LoVo (cell line): ENCODE measurements at places on chromosomes 4 and X.
A peak's percentile ranks its signal among the peaks of the same experiment; 100 is the strongest.

DNA sequence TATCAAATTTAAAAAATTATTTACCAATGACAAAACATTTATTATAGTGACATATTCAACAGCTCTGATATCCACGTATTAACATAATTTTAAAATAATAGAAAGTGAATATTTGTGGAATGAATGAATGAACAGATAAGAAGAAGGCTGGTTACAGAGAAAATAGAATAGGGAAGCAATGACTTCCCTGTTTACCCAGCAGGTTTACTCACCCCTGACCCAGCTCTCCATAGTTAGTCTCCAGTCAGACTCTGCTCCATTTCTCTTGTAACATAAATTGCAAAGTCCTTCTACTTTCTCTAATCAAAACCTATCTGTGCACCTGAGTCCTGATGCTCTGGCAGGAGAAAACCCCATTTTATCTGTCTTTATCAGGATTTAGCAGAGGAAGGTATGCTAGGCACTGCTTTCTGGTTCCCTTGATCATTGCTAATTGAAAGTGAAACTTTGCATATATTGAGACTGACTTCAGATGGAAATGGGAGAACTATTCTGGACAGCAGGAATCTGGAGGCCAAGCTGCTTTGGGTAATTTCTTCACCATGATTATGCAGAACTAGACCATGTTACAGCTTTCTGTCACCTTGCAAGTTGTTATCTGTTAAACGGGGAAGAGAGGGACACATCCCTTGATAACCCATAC is 363.0 kb downstream of the FAT4 start:
- no peak for DNase-seq

DNA sequence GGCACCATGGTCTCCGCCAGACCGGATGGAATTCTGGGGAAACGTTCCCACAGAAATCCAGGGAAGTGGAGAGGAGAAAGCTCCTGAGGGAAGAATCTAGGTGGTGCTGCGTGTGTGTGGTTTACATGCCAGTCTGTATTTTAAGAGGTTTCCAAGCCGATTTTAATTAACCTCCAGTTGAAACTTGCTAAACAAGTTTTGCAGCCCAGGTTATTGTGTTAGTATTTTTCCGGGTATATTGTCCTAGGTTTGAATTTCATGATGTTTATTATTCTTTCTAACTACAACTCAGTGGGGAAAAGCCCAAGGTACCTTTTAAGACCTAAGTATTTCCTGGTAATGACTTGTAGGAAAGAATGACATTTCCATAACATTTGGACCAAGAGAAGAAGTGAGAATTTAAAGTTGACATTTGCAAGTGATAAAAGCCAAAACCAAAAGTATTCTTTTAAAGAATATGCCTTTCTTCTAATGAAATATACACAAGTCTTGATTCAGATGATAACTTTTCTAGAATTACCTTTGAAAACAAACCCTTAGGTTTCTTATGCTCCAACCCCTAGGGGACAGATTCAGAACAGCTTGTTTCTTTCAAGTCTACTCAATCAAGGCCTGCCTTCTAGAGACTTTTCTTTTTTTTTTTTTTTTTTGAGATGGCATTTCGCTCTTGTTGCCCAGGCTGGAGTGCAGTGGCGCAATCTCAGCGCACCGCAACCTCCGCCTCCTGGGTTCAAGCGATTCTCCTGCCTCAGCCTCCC is 14.6 kb downstream of the SAT1 start:
- DNase-seq: peak; percentile 52

DNA sequence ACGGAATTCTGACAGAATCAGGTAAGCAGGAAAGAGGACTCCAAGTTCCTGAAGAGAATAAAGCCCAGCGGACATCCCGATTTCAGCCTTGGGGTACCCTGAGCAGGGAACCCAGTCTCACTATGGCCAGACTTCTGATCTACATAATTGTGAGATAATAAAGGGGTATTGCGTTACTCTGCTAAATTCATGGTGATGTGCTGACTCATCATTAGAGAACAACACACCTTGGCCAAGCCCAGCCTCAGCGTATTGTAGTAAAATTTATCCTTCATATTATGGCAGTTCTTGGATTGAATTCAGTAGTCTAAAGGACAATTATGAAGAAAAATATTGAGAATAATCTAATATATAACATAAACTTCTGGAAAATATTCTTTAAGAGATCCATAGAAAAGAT is 170.2 kb upstream of the MAD2L1 start:
- DNase-seq: no peak

DNA sequence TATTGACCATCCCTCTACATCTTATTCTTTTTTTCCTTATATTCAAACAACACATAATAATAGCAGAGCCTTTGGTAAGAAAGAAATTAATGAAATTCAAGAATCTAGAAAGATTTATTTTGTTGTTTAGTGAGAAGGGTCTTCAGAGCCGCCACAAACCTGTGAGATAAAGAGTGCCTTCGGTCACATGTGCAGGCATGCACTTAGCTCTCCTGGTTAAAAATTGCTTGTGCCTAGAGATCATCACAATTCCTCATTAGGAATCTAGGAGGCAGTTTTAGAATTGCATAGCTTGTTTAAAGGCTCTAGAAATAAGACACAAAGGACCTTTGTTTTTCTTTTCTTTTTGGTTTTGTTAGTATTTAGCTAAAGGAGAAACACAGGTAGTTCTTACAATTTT is 1948.4 kb upstream of the IGFBP7 start:
- DNase-seq: no peak

DNA sequence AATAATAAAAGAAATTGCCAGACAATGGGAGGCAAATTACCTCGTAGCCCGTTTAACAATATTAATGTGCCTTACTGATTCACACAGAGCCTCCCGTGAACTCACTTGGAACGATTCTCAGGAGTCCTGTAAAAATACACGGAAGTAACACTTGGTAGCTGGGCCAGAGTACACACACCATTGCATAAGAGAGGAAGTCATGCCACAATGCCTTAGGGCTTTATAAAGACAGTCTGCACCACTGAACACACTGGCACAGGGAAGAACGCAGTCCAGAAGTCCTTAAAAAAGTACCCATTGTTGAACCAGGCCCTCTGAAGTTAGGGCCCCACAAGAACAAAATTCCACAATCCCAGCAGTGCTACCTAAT is 15.1 kb downstream of the SLC2A9 start:
- DNase-seq: peak; percentile 77

GRCh38 chrX:110228453-110228852 is 89.4 kb downstream of the AMMECR1 start:
- no peak for DNase-seq

- no peak for DNase-seq
Measured at GRCh38 chr4:22531311-22532019, 15.6 kb upstream of the ADGRA3 start.

GRCh38 chrX:19556202-19556601 is 40.9 kb upstream of the MAP3K15 start:
- no peak for DNase-seq

GRCh38 chrX:54494989-54495813 is 833 bp downstream of the FGD1 start:
- no peak for DNase-seq

- DNase-seq: peak; percentile 61
Measured at GRCh38 chr4:148445071-148445859, 3.1 kb upstream of the NR3C2 start.

GRCh38 chrX:9966775-9967408 is at the start of gene CLDN34:
CLDN34 (plus strand) TSS chrX:9967358; CDS start chrX:9967358, 0 bp downstream.
- no peak for DNase-seq

GRCh38 chrX:137194164-137194563 is 160.4 kb upstream of the GPR101 start:
- DNase-seq: no peak

DNA sequence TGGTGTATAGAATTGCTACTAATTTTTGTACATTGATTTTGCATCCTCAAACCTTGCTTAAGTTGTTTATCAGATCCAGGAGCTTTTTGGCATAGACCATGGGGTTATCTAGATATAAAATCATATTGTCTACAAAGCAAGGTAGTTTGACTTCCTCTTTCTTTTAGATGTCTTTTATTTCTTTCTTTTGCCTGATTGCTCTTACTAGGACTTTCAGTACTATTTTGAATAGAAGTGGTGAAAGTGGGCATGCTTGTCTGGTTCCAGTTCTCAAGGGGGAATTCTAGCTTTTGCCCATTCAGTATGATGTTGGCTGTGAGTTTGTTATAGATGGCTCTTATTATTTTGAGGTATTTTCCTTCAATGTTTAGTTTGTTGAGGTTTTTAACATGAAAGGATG is 187.9 kb upstream of the LCORL start:
- no peak for DNase-seq

DNA sequence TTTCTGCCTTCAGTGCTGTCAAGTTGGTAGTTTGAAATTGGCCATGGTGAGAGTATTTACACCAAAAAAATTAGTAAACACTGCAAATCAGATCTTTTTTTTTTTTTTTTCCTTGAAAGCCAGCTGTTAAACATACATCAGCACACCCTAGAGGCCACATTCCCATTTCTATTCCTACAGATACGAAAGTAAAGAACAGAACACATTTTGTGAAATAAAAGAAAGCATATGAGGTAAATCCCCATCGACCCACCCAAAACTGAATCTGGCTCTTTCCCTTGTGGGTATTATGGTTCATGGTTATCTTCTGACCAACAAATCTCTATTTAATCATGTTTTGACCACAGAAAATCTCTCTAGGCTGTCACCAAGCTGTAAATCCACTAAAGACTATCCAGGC is 41.8 kb upstream of the AP1AR start:
- DNase-seq: no peak
